GM23248 (cell line): ENCODE measurements at places on chromosomes 2 and 18. TPM values are rescaled to one million over a fixed set of nuclear protein-coding genes. Genes with fewer than 3 reads are reported as not detected.

GRCh38 chr18:78766651-78767533 is 212.7 kb upstream of the SALL3 start:
- no peak for DNase-seq
- H3K4me1 ChIP-seq, result no peaks in the 10 kb centered on the region
- H3K27ac ChIP-seq, result no peak overlapping the region
- no peaks in the 10 kb centered on the region for H3K27me3 ChIP-seq
- no peak overlapping the region for H3K4me3 ChIP-seq

GRCh38 chr2:121004359-121004758 is 268.7 kb downstream of the GLI2 start:
- no peak for DNase-seq
- no peak overlapping the region for H3K4me3 ChIP-seq
- peaks cover 6% of the 10 kb centered on the region; the same call in 1 of the 2 replicates for H3K27me3 ChIP-seq
- peaks cover 7% of the 10 kb centered on the region; the same call in 1 of the 2 replicates for H3K4me1 ChIP-seq

UGT1A8 gene
- not detected in 2 replicates for total RNA-seq

HPCAL1 gene
- total RNA-seq, result 36.5 and 65.4 TPM in 2 replicates

DNA sequence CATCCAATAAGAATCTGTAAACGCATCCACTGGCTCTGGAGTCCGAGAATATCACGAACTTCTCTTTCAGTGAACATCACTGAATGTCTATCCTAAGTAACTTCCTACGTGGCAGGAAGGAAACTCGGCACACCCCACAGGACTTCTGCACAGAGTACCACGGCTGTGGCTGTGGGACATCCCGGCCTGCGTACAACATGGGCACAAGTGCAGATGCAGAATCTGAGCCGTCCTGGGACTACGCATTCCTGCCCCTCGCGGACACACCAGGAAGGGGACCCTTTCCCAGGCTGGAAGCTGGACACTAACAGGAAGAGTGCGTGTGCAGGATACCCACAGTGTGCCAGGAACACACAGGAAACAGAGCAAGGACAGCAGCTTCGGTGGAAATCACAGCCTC is 60.6 kb downstream of the ZNF516 start:
- no peaks in the 10 kb centered on the region; the same call in 1 of the 2 replicates for H3K36me3 ChIP-seq
- H3K4me1 ChIP-seq, result peaks cover 15% of the 10 kb centered on the region
- H3K27ac ChIP-seq, result no peak overlapping the region
- no peaks in the 10 kb centered on the region for H3K27me3 ChIP-seq
- no peak for DNase-seq

DNA sequence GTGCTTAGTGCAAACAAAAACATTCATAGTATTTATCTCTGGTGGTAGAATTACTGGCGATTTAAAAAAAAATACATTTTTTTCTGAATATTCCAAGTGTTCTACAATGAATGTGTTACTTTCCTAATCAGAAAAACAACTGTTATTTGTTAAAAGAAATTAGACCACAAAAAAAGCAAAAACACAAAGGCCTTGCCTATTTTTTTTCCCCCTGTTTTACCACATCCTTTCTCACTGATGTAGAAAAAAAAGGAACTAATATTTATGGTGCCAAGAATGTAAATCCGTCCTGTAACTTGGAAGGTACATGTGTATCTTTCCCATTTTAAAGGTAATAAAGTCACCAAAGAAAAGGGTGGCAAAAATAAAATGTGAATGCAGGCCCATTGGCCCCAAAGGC is 28.4 kb upstream of the MGAT4A start:
- H3K4me3 ChIP-seq, result no peak overlapping the region
- peaks cover 21% of the 10 kb centered on the region; the same call in 1 of the 2 replicates for H3K27me3 ChIP-seq
- H3K36me3 ChIP-seq, result no peaks in the 10 kb centered on the region

- H3K4me1 ChIP-seq, result no peaks in the 10 kb centered on the region
- no peaks in the 10 kb centered on the region for H3K27me3 ChIP-seq
- DNase-seq, result peak; percentile 54
Measured at GRCh38 chr18:41906528-41907146, 48.4 kb upstream of the PIK3C3 start.

DNA sequence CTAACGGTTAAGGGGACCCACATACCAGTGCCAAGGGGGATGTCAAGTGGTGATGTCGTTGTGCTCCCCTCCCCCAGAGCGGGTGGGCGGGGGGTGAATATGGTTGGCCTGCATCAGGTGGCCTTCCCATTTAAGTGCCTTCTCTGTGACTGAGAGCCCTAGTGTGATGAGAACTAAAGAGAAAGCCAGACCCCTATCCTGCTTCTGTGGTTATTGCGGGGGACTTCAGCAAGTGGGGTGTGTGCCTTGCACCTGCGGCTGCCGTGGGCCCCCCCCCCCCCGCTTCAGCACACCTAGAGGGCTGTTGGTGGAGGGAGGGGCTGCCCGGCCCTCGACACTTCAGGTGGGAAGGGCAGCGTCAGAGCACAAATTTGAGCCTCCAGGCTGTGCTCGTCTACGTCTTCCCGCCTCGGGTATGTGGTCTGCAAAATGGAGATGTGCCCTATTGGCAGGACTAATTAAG is 6.1 kb downstream of the CTDSP1 start:
- H3K4me1 ChIP-seq, result peaks cover 20% of the 10 kb centered on the region
- 0 out of 2 replicates have a peak, but pooled peaks cover 3% of the 10 kb centered on the region for H3K36me3 ChIP-seq
- peak overlapping the region; percentile 56 for H3K27ac ChIP-seq
- peak overlapping the region; percentile 17 for H3K4me3 ChIP-seq
- H3K27me3 ChIP-seq, result no peaks in the 10 kb centered on the region

GRCh38 chr2:133503323-133503722 is 64.9 kb downstream of the NCKAP5 start:
- H3K4me1 ChIP-seq, result no peaks in the 10 kb centered on the region
- no peak overlapping the region for H3K27ac ChIP-seq
- no peak for DNase-seq
- no peak overlapping the region for H3K4me3 ChIP-seq
- H3K36me3 ChIP-seq, result no peaks in the 10 kb centered on the region
- H3K27me3 ChIP-seq, result no peaks in the 10 kb centered on the region

OSR1 gene
- total RNA-seq, result 9.1 and 16.9 TPM in 2 replicates

GRCh38 chr2:137107904-137108303 is 342.6 kb downstream of the THSD7B start:
- H3K4me3 ChIP-seq, result no peak overlapping the region
- H3K27me3 ChIP-seq, result no peaks in the 10 kb centered on the region
- no peak for DNase-seq
- no peaks in the 10 kb centered on the region for H3K4me1 ChIP-seq
- no peaks in the 10 kb centered on the region for H3K36me3 ChIP-seq

GRCh38 chr2:164831887-164832286 is 9.7 kb downstream of the COBLL1 start:
- H3K4me3 ChIP-seq, result no peak overlapping the region
- no peak for DNase-seq

DNAH6 gene
- total RNA-seq, result 0.11 TPM in 1 of 2 replicates, not detected in the other

DNA sequence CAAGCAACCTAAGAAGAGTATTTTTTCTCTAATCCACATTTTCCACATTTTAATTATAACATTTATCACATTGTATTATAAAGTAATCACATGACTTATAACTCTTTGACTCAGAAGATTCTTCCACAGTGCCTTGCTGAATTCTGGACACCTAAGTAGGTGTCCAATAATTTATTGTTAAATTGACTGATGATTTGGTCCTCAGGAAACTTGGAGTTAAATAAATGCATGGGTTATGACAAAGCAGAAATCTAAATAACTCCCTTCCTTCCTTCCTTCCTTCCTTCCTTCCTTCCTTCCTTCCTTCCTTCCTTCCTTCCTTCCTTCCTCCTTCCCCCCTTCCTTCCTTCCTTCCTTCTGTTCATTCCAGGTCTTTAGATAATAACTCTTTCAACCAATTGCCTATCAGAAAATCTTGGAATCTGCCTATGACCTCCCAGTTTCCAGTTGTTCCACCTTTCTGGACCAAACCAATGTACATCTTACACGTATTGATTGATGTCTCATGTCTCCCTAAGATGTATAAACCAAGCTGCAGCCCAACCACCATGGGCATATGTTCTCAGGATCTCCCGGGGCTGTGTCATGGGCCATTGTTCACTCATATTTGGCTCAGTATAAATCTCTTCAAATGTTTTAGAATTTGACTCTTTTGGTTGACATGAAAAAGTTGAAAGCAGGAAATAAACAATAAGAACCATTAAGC is 10.4 kb upstream of the KDSR start:
- no peak for DNase-seq
- no peaks in the 10 kb centered on the region for H3K4me1 ChIP-seq
- no peak overlapping the region for H3K27ac ChIP-seq
- H3K36me3 ChIP-seq, result no peaks in the 10 kb centered on the region
- H3K27me3 ChIP-seq, result no peaks in the 10 kb centered on the region

SLC4A3 gene
- total RNA-seq, result 0.54 and 1.6 TPM in 2 replicates

- no peak overlapping the region for H3K27ac ChIP-seq
- H3K4me1 ChIP-seq, result peaks cover 17% of the 10 kb centered on the region
- no peaks in the 10 kb centered on the region for H3K27me3 ChIP-seq
- H3K4me3 ChIP-seq, result no peak overlapping the region
- H3K36me3 ChIP-seq, result no peaks in the 10 kb centered on the region
Measured at GRCh38 chr2:101502095-101502494, 27.2 kb upstream of the RFX8 start.

DNA sequence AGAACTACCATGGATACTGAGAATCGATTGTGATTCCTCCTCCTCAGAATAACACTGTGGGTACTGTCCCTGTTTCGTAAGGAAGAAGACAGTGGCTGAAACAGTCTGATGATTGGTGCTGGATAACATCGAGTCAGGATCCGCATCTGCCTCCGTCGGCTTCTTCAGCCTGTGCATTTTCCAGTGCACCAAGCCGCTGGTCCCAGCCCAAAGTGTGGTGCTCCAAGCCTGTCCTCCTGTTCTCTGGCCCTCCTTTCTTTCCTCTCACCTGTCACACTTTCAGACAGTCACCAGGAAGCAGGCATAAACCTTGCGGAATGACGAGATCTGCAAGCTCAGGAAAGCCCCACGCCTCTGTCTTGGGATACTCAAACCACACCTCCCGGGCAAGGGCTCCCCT is 30.6 kb downstream of the PTGR3 start:
- no peaks in the 10 kb centered on the region for H3K4me1 ChIP-seq
- no peak overlapping the region for H3K4me3 ChIP-seq
- H3K27ac ChIP-seq, result no peak overlapping the region
- DNase-seq, result no peak

DIPK1C gene
- total RNA-seq, result not detected in 2 replicates

ALPI gene
- total RNA-seq, result not detected in 2 replicates

TUBB8B gene
- not detected in 2 replicates for total RNA-seq

SCN1A gene
- total RNA-seq, result 0.13 TPM in 1 of 2 replicates, not detected in the other

- no peak overlapping the region for H3K4me3 ChIP-seq
- peak; percentile 85 for DNase-seq
- no peaks in the 10 kb centered on the region for H3K27me3 ChIP-seq
- peaks cover 72% of the 10 kb centered on the region for H3K36me3 ChIP-seq
- H3K27ac ChIP-seq, result peak overlapping the region; percentile 82
Measured at GRCh38 chr18:36158266-36158867, 28.7 kb downstream of the ELP2 start.

GRCh38 chr2:129763966-129764365 is 215.5 kb upstream of the RAB6C start:
- H3K4me3 ChIP-seq, result no peak overlapping the region
- H3K4me1 ChIP-seq, result peaks cover 10% of the 10 kb centered on the region; the same call in 1 of the 2 replicates
- DNase-seq, result no peak
- H3K27me3 ChIP-seq, result no peaks in the 10 kb centered on the region
- H3K27ac ChIP-seq, result no peak overlapping the region
- no peaks in the 10 kb centered on the region for H3K36me3 ChIP-seq

DNA sequence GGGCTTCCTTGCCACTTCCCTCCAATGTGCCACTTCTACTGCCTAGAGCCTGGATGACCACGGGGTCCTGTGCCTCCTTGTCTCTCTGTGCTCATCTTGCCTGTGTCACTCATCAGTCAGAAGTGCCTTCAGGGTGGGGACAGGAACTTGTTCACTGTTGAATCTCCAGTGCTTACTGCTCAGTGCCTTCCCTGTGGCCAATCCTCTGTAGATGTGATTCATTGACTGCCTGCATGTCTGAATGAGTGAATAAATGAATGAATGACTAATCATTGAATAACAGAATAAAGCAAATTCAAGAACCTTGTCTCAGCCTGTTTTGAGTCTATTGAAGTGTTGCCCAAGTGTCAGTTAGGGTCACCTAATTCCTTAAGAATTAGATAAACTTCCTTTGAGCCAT is 42.3 kb upstream of the FAM136A start:
- no peaks in the 10 kb centered on the region for H3K27me3 ChIP-seq
- no peaks in the 10 kb centered on the region for H3K36me3 ChIP-seq
- peak; percentile 82 for DNase-seq

CYBRD1 gene
- 222 and 248 TPM in 2 replicates for total RNA-seq

- H3K27me3 ChIP-seq, result no peaks in the 10 kb centered on the region
- H3K4me3 ChIP-seq, result no peak overlapping the region
- H3K27ac ChIP-seq, result peak overlapping the region; percentile 81
- H3K4me1 ChIP-seq, result peaks cover 29% of the 10 kb centered on the region
- peak; percentile 81 for DNase-seq
Measured at GRCh38 chr18:23528580-23529472, 25.5 kb downstream of the RMC1 start.

ASTL gene
- 0.25 TPM in 1 of 2 replicates, not detected in the other for total RNA-seq

- H3K27me3 ChIP-seq, result no peaks in the 10 kb centered on the region
- no peaks in the 10 kb centered on the region for H3K36me3 ChIP-seq
- H3K4me1 ChIP-seq, result peaks cover 21% of the 10 kb centered on the region
- H3K4me3 ChIP-seq, result peak overlapping the region; percentile 91
Measured at GRCh38 chr2:157875641-157876065, 477 bp downstream of the ACVR1 start.

DNA sequence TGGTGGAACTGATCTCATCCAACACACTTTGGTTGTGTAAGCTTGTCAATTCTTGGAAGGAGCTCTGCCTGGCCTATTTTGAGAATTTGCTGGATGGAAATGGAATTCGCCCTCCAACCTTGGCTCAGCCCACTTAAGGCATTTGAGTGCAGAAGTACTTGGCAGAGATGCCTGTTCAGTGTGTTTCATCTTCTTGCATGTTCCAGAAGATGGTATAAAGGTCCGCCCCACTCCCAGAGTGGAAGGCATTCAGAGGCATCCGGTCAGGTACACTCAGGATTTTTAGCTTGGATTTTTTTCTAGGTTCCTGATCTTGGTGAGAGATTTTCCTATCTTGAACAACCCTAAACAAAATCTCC is 61.3 kb upstream of the TXNDC2 start:
- no peaks in the 10 kb centered on the region for H3K36me3 ChIP-seq
- H3K27me3 ChIP-seq, result no peaks in the 10 kb centered on the region
- DNase-seq, result peak; percentile 73
- H3K27ac ChIP-seq, result peak overlapping the region; percentile 74
- no peak overlapping the region for H3K4me3 ChIP-seq
- H3K4me1 ChIP-seq, result peaks cover 52% of the 10 kb centered on the region

GRCh38 chr18:25253136-25253535 is 98.8 kb downstream of the ZNF521 start:
- no peaks in the 10 kb centered on the region for H3K36me3 ChIP-seq
- peaks cover 41% of the 10 kb centered on the region for H3K4me1 ChIP-seq
- peak; percentile 33 for DNase-seq
- H3K27ac ChIP-seq, result no peak overlapping the region
- H3K27me3 ChIP-seq, result no peaks in the 10 kb centered on the region

FN1 gene
- total RNA-seq, result 33,406 and 36,331 TPM in 2 replicates

UGT1A3 gene
- total RNA-seq, result not detected in 2 replicates

SIX2 gene
- total RNA-seq, result 0.63 TPM in 1 of 2 replicates, not detected in the other

DNA sequence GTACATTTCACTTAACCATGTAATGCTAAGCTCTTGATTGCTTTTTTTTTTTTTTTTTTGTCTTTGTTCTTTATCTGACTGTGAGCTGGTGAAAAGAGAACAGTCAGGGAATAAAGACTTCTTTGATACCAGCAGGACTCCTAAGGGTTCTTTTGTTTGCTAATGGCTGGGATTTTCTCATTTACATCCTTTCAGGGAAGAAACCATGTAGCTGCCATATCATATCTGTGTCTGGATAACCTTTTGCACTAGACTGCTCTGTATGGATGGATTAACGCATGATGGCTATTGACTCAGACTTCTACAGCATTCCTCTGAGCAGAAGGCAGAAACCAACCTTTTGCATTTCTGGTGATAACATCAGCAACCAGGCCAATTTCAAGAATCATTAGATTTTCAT is 504.0 kb downstream of the LRRTM4 start:
- no peaks in the 10 kb centered on the region for H3K27me3 ChIP-seq
- H3K4me1 ChIP-seq, result no peaks in the 10 kb centered on the region
- H3K4me3 ChIP-seq, result no peak overlapping the region
- H3K36me3 ChIP-seq, result no peaks in the 10 kb centered on the region
